Omental fat pad (tissue), 4 donors: ENCODE measurements at places on chromosomes 6 and 20.

DNA sequence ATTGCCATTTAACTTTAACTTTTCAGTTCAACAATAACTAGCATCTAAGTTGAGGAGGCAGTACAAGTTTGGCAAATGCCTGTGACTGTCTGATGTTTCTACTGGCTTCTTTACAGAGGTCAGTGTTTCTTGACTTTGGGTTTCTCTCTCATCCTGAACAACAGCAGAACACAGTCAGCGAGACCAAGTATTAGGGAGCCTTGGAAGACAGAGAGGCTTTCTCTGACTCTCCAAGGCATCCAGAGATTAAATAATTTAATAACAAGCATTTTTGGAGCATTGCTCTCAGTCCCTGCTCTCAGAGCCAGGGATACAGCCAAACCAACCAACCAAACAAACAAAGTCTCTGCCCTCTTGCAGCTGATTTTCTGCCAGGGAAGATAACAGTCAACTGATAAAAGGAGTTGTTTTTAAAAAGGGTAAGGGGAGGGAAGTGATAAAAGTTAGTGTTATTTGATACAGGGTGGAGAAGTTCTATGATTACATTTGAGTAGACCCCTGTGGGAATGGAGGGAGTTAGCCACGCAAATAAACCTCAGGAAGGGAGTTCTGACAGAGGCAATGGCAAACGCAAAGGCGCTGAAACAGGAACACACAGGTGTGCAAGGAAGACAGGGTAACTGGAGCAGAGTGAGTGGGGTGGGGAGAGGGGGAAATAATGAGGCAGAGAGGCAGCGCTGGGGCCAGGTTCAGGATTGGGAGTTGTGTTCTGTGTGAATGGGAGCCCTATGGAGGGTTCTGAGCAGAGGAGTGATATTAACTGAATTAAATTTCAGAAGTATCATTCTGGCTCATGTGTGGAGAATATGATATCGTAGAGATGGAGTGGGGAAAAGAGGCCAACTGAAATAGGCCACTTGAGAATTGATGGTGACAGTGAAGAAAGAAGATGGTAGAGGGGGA lies 55.2 kb downstream of the SEL1L2 start:
- no peak for DNase-seq

DNA sequence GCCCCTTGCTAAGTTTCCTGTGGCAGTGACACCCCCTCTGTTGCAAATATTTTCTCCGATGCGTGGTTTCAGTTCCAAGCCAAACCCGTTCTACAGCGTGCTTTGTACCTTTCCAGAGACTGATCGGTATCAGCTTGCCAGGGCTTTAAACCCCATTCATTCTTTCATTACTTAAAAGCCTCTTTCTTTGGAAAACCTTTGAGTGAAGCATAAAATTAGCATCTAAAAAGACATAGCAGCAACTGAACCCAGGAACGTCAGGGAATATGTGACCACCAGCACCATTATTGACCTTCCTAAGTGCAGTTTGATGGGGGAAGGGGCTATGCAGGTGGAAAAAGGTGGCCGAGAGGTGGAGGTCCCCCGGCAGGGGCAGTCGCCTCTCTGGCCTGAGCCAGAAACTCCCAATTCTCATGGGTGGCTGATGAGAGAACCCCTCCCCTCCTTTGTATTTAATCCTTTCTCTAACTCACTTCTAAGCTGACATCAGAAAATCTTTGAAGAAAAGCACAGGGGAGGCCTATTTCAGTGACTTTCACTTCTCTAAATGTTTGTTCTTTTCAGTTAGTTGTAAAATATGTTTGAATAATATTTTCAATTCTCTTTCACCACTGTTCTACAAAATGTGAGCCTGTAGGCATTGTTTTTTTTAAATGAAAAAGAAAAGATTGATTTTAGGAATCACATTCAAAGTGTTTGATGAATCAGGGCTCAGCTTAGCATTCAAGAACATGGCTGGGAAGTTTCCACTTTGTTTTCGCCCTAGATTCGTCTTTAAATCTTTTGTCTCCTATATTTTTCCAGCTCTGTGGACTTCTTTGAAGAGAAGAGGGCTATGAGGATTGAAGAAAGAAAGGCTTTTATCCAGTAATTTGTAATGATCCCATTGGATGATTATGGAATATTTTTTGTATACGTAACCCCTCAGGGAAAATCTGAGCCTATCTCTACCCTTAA lies 89.2 kb downstream of the RSPH3 start:
- no peak for DNase-seq

GRCh38 chr6:167337675-167338449 lies 13.0 kb downstream of the TTLL2 start:
- DNase-seq, result no peak

- DNase-seq, result no peak
Measured at GRCh38 chr20:10715035-10715434, 41.2 kb upstream of the JAG1 start.

GRCh38 chr6:41025966-41026530 lies 13.0 kb downstream of the UNC5CL start:
- no peak for DNase-seq

- no peak for DNase-seq
Measured at GRCh38 chr6:159462431-159462830, 230.6 kb downstream of the SOD2 start.

GRCh38 chr6:168197636-168198301 lies 118.8 kb upstream of the FRMD1 start:
- DNase-seq, result no peak

- no peak for DNase-seq
Measured at GRCh38 chr6:48883116-48883515, 579.9 kb downstream of the MMUT start.

GRCh38 chr20:39503902-39504709 lies 542.0 kb downstream of the DHX35 start:
- no peak for DNase-seq

DNA sequence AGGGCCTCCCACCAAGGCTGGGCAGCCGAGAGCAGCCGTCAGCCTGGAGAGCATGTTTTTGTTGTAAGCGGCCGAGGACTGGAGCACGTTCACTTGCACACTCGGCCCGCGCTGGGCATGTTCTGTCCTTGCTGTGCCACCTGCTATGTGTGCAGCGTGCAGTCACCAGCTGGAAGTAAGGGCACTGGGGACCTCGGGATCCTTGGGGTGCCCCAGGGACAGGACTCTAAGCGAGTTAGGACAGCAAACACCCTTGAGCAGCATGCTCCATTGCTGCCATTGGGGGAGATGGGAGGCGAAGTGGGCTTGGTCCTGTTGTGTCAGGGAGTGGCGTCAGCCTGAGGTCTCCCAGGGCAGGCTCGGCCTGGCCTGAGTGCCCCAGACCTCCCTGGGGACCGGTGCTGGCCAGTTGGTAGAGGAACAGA lies 18.6 kb downstream of the DYNLT1 start:
- DNase-seq, result no peak

DNA sequence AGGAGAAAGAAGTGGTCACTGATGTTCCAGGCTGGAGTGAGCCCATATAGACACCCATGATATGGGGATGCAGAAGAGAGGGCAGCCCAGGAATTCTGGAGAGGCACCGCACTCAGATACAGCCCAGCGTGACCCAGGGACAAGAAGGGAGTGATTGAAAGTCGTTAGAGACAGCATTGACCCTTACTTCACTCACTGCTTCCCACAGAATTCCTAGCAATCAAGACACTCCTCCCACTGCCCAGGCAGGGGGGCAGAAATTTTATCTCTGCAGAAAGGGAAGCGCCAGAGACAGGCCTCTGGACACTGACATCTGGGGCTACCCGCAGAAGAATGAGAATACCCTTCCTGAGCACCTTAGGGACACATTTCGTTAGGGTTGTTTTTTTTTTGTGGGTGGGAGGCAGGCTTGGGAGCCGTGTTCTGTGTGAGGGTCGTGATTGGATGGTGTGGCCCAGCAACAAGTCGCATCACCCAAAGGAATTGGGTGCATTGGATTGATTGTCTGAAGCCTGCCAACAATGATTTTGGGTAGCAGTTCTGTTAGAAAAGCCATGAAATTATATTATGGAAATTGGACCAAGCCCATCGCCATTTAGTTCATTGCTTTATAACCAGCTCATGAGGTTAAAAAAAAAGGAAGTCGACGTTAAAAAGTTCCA lies 45.9 kb upstream of the MAP3K4 start:
- DNase-seq, result no peak

GRCh38 chr20:9550871-9551270 lies 36.5 kb downstream of the LAMP5 start:
- DNase-seq, result no peak

- no peak for DNase-seq
Measured at GRCh38 chr6:35267446-35267845, 7.9 kb downstream of the ZNF76 start.

DNA sequence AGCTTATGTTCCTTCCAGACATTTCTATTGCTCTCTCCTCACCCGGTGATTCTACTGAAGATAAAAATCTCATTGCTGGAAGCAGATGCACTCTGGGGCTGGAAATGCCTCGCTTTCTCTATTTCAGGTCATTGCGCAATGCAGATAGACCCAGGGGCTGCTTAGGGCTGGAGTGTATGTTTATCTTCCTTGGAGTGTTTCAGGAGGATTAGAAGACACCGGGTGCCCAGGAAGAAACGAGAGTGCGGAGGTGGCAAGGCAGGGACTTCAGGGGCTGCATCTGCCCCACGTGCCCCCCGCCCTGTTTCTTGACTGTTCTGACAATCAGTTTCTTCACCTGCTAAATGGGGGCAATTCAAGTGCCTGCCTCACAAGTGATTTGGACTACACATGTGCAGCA lies 45.6 kb upstream of the IYD start:
- no peak for DNase-seq

GRCh38 chr20:2799271-2799670 lies 1.2 kb downstream of the CPXM1 start:
- DNase-seq, result no peak

- DNase-seq, result no peak
Measured at GRCh38 chr6:15770347-15771143, 107.7 kb upstream of the DTNBP1 start.

- no peak for DNase-seq
Measured at GRCh38 chr6:121376411-121376810, 42.1 kb upstream of the TBC1D32 start.

DNA sequence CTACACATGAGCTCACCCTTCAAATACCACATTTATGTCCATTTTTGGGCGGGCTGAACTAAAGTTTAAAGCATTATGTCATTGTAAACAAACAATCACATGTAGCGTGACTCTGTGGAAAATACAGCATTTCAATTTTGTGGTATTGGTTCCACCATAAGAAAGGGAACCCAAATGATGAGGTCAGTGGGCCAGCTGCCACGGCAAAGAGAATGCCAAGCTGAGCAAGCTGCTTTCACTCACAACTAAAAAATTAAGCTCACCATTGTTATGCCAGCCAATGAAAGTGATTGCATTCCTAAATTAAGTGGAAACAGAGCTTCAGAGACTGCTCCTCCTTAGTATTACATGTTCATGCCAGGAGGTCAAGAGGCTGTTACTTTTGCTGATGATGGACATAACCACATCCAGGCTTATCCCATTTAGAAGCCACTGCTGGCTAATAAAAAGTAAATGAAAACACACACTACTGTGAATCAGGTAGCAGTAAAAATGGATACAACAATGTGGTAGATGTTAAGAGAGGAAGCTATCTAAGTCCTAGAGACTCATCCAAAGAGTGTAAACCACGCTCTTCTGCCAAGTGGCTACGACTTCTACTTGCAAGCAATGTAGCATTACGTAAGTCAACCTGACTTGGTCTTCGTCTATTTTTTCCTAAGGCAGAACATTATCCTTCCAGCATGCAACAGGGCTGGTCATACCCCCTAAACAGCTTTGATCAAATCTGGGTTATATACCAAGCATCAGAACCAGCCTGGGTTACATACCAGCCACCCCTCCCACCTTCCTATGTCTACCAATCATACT lies 164.8 kb downstream of the BACH2 start:
- DNase-seq, result no peak

DNA sequence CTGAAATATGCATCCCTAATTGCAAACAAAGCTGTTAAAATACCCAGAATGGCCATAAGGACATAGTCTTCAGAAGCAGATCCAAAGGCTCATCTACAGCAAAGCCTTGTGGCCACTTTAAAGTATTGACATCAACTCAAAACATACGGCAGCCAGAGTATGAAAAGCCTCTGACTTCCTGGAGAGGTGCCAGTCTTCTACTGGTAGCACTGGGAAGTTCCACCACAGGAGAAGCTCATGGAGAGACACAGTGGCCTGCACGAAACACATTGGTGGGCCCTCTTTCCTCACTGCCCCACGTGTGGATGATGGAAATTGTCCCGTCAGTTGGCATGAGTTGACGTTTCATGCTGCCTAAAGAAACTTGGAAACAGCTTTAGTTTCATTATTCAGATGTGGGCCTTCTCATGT lies 202.6 kb upstream of the HEY2 start:
- no peak for DNase-seq

- DNase-seq, result no peak
Measured at GRCh38 chr6:107644513-107644912, 154.6 kb downstream of the SOBP start.

GRCh38 chr6:113047932-113048331 lies 700.8 kb downstream of the RFPL4B start:
- no peak for DNase-seq

GRCh38 chr6:138727182-138727581 lies 46.4 kb upstream of the CCDC28A start:
- no peak for DNase-seq

- DNase-seq, result no peak
Measured at GRCh38 chr6:131393433-131393832, 179.6 kb upstream of the ARG1 start.

DNA sequence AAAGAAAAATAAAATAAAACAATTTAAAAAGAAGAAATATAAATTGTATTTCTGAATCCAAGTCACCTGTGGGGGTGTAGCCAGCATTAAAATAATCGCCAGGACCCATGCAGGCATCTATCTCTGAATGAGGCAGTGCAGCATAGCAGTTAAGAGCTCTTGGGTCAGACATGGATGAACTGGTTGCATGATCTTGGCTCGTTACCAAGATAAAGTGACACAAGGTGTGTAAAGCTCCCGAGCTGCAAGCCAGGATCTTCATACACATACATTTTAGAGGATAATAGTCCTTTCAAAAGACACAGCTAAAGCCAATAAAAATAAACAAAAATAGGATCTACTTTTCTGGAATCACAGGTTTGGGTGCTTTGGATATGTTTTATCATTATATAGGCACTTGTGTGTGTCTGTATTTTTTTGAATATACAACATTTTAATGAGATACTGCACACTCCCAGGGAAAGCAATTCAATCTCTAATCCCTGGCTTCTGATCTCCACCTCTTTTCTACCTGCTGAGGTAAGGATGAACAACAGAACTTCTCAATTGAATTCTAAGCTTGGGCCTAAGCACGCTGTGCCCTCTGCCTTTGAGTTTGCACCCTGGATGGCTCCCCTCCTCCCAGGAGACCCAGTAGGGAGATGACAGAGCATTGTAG lies 8.9 kb downstream of the TRIM10 start:
- no peak for DNase-seq

GRCh38 chr6:68410021-68410420 lies 225.1 kb upstream of the ADGRB3 start:
- no peak for DNase-seq
